Diencephalon (tissue), 1 donor: ENCODE measurements at places on chromosomes 11 and 22. TPM values are rescaled to one million over a fixed set of nuclear protein-coding genes. Genes with fewer than 3 reads are reported as not detected.

Gene EXPH5
- 2.3 TPM for total RNA-seq

Gene KCNJ1
- total RNA-seq, result 0.23 TPM

Gene IL10RA
- total RNA-seq, result 3.7 TPM

Gene IL18BP
- 2.8 TPM for total RNA-seq

Gene MYOD1
- not detected for total RNA-seq

Gene KCNK4
- 7.2 TPM for total RNA-seq

Gene OR8D1
- not detected for total RNA-seq

Gene MRGPRD
- total RNA-seq, result not detected

Gene SPINDOC
- total RNA-seq, result 12.7 TPM

Gene CRYBB3
- total RNA-seq, result not detected

Gene MYRF
- 2.8 TPM for total RNA-seq

Gene USP2
- 2.5 TPM for total RNA-seq

Gene CFAP300
- 6.7 TPM for total RNA-seq

Gene CRYBA4
- not detected for total RNA-seq

Gene LRRC32
- total RNA-seq, result 2.1 TPM

Gene IGSF22
- 0.46 TPM for total RNA-seq
